Effector CD8-positive, alpha-beta T cell (primary cell): ENCODE measurements at places on chromosomes 4 and X.
A peak's percentile ranks its signal among the peaks of the same experiment; 100 is the strongest.

- DNase-seq: no peak
Observed at GRCh38 chrX:54826598-54826997, 19.1 kb downstream of the MAGED2 start.

- DNase-seq: no peak
Observed at GRCh38 chr4:76305033-76305687, 1.4 kb upstream of the STBD1 start.

DNA sequence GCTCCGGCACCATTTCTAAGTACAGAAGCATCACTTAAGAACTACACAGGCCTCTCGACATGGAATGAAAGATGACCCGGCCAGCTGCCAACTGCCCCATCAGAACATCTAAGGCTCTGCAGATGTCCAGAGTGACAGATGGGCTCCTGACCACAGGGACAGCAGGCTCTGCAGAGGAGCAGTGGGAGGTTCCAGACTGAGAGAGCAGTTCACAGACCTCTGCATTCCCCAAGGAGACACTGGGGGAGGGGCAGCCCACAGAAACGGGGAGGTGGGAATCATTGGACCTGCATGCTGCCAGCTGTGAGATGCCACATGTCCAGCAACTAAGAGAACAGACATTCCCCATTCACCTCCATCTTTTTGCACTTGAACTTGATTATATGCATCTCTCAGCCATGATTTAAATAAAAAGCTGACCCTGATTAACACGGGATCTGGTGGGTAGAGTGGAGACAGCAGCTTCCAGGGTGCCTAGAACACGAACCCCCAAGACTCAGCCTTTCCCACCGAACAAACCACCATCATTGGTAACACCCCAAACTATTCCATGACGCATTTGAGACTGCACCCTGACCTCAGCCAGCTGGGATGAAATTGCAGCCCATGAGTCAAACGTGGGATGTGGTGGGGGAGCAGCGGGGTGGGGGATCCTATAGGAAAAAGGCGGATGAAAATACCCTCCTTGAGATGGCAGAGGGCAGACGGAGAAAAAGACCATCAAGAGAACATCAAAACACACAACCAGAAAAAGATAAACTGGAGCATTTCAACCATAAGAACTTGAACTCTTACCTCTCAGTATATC lies 47.2 kb downstream of the AFAP1 start:
- no peak for DNase-seq

DNA sequence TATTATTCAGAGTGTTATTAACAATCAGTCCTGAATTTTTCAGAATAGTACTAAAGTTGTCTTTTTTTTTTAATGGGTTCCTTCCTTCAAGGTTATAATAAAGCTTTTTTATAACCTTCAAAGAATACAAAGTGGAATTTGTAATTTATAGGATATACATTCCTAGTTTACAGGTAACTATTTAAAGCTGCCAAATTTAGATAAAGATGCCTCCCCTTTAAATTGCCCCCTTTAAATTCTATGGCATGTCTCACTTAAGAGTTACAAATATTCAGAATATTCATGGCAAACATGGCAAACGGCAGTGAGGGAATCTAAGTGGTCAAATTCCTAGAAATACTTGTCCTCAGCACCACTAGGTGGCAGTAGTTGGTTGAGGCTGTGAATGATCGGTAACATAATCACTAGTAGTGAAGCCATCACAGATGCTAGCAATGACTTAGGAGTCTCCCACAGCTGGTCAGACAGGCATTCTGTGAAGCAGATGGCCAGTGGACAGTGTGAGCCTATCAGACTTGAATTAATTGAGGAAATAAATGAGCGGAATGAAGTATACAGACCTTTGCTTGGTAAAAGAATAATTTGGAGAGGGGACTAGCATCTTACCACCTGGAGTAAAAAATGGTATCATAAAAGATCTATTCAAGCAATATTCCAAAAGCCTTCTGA lies 86.4 kb downstream of the CBR4 start:
- DNase-seq: peak; percentile 5

GRCh38 chr4:188127214-188127874 lies 11.9 kb upstream of the TRIML1 start:
- DNase-seq: no peak

DNA sequence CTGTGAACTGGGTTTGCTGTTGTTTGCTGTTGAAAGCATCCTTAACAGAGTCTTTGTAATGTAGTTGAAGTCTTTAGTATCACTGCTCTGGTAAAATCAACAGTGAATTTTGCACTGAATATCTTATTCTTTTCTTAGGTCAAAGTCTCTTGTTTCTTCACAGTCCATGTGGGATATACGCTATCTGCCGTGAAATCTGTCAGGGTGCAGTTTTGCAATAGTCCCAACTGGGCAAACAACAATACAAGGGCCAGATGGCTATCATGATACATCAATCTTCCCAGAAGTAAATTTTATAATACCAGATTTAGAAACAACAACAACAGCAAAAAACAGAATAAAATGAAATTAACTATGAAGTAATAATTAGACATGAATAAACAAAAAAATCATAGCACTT lies 123.5 kb downstream of the PPARGC1A start:
- DNase-seq: no peak

DNA sequence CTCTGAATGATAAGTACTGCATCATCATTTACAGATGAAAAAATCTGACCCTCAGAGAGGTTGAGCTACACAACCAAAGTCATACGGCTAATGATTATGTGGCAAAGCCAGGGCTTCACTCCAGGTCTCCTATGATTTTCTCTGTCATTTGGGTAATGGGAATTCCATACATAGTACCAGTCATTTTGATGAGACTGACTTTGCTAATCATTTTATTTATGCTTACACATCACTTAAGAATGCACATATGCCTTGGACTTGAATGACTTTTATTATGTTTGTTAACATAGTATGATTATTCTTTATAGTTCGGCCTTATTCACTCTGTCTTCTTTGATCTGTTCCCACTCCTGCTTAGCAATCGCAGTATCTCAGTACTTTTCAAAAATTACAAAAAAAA lies 255.1 kb upstream of the GPRIN3 start:
- DNase-seq: no peak

DNA sequence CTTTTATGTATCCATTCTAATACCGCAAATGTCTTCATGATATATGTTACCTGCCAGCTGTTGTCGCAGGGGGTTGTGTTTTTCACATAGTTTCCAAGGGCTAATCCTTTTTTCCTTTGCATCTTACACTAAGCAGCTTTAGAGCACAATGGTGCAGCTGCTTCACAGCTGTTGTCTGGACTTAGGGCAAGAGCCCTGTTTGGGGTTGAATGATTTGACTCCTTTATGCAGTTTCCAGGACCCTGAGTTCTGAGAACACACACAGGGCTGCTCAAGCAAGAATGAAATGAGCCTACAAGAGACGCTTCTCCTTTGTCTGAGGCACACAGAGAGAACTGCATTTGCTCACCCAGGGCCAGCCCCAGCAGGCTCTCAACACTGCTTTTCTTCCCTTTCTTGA lies 20.2 kb downstream of the CCNG2 start:
- DNase-seq: no peak

GRCh38 chr4:139315221-139315675 lies 13.0 kb upstream of the NDUFC1 start:
- DNase-seq: no peak

DNA sequence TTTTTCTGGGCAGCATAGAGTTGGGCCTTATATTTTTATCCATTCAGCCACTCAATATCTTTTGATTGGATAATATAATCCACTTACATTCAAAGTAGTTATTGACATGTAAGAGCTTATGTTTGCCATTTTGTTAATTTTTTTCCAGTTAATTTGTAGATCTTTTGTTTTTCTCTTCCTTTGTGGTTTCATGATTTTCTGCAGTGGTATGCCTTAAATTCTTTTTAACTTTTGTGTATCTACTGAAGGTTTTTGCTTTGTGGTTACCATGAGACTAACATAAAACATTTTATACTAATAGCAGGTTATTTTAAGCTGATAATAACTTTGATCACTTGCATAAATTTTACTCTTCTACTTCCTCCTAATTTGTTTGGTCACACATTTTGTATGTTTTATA lies 140.8 kb upstream of the GATB start:
- no peak for DNase-seq

DNA sequence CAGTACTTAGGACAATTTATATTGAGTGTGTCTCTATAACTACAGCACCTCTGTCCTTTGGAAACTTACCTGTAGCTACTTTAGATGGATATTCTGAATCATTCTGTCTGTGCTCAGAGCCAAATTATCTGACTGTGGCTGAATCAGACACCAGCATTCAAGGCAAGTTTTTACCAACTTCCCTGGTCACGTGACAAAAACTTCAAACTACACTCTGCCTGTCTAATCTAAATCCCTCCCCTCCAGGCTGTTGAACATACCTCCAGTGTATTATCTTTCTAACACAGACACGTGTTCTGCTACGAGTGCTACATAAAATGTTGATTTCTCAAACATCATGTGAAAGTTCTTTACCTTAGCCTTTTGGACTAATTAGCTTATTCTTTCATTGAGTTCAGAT lies 641.2 kb upstream of the CPEB2 start:
- no peak for DNase-seq

GRCh38 chr4:93199492-93199891 lies 629.1 kb upstream of the ATOH1 start:
- DNase-seq: no peak

- no peak for DNase-seq
Observed at GRCh38 chr4:159429693-159430035, 326.8 kb downstream of the RAPGEF2 start.

DNA sequence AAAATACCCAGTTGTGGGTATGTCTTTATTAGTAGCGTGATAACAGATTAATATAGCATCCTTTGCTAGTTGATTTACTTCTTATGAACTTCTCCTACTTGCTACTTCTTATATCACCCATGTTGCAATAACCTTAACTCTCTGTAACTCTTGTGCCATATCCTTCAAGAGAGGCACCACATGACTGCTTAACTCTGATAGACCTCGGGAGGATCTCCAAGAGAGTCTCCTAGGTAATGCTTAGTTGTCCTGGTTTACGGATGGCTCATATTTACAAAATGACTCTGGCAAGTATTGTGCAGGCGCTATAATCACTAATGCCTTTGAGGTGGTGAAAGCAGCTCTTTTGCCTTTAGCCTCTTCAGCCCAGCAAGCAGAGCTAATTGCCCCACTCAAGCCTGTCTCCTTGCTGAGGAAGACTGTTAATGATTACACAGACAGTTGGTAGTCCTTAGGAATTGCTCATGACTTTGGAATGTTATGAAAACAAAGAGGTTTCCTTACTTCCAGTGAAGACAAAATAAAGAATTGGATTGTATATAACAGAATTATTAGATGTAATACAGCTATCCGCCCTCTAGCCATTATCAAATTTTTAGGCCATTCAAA lies 1305.8 kb downstream of the PCDH7 start:
- no peak for DNase-seq

DNA sequence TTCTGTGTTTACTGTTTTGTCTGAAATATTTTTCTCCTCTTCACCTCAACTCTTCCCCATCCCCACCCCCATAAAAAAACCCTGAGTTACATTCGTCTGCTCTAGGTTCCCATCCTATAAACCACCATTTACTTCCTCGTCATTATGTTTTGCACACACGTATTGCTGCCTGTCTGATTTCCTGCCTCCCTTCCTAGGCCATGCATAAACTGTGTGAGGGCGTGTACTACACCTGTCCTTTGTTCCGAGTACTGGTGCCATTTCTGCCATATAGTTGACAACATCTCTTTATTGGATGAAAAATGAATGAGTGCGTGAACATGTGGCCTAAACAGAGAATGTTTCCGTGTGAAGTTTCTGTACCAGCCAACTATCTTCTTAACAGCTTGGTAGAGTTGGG lies 258.5 kb upstream of the FAT1 start:
- no peak for DNase-seq

GRCh38 chr4:148027201-148027600 lies 295.3 kb downstream of the ARHGAP10 start:
- no peak for DNase-seq

DNA sequence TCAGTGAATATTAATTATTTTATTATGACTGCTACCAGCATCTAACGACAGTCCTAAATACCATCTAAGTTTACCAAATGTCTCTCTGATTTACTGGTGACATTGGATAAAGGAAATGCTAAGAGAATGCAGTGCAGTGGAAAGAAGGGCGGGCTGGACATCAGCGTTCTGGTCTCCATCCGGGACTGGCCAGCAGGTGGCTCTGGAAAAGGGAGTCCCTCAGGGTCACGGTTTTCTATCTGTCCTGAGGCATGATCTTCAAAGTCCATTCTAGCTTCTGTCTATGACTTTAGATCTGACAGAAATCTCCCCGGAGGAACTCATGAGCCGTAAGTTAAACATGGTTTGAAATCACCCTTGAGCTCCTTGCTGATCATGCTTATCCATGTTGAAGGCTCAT lies 3.3 kb downstream of the TRIM2 start:
- no peak for DNase-seq

GRCh38 chr4:72564184-72564583 lies 4.8 kb downstream of the ADAMTS3 start:
- DNase-seq: no peak

GRCh38 chrX:47321386-47321785 lies 49.0 kb upstream of the ZNF157 start:
- DNase-seq: no peak

- DNase-seq: no peak
Observed at GRCh38 chr4:19831644-19832285, 419.9 kb upstream of the SLIT2 start.

DNA sequence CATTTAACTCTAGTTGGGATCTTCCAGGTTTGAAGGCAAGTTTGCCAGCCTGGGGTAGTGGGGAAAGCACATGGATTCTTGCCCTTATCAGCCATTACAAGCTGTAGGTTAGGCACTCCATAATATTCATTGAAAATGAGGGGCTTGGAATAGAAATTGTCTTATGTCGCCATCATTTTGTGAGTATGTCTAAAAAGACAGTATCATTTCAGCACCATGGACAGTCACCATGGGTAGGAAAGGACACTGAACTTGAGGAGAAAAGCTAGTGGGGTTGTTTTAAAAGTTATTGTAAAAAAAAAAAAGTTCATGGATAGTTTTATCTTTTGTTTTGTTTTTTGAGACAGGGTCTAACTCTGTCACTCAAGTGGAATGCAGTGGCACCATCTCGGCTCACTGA lies 356.1 kb downstream of the HNRNPD start:
- no peak for DNase-seq
